Cortex of kidney (tissue), 1 donor: ENCODE measurements at places on chromosomes 5 and 9.

- DNase-seq, result no peak
Measured at GRCh38 chr9:13556656-13557055, 277.2 kb upstream of the MPDZ start.

- no peak for DNase-seq
Measured at GRCh38 chr5:163445345-163445744, 8.0 kb downstream of the CCNG1 start.

DNA sequence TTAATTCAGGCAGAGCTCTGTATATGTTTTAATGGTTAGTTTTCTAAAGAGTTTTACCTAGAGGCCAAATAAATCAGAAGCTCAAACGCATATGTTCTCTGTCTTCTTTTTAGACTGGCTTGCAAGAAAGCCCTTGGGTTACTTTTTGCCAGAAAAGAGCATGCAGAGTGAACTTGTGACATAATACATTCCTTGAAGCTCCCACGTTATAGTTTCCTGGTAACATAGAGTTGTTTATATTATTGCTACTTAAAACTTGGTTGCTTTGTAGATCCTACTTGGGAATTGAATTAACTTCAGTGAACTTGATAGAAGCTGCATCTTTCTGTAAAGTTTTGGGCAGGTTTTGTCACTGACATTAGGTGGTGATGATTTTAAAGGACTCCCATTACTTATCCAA is 102.9 kb downstream of the C9orf152 start:
- no peak for DNase-seq

GRCh38 chr9:98860871-98861293 is 53.4 kb downstream of the GALNT12 start:
- DNase-seq, result no peak

DNA sequence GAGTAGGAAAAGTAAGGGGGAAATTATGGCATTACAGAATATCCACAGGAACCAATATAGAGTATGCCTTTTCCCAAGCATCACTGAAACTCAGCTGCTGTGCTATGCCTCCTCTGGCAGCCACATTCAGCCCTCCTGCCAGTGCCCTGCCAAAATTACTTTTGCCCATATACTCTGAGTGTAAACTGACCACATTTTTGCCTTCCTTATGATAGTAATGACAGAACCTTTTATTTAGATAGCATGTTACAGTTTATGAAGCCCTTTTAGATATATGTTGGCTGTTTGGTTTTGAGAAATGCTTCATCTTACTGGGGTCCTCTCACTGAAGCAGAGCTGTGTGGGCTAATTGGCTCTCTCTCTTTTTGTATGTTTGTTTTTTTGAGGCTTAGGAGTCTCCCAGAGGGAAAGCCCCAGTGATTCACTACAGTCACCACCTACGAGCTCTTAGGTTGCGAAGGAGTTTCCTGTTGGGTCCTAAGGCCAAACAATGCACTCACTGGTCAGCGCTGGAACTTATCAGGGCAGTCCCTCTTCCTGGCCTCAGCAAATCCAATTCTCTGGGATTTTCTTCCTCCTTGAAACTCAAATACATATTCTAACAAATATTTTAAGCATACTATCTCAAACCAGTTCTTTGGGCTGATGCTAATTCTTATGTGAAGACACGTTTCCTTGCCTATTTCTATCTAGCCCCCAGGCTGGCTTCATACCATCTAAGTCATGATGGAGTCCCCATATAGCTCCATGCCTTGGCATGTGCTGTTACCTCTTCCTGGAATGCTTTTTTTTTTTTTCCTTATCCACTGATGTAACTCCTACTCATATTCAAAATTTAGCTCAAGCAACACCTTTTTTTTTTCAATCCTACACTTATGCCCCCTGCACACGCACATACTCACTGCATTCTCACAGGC is 3.7 kb downstream of the PHF24 start:
- DNase-seq, result no peak

- DNase-seq, result no peak
Measured at GRCh38 chr9:5684101-5684500, 55.2 kb downstream of the RIC1 start.

- DNase-seq, result no peak
Measured at GRCh38 chr5:81749561-81750307, 1.2 kb downstream of the SSBP2 start.

- DNase-seq, result no peak
Measured at GRCh38 chr9:109989296-109989695, 209.3 kb downstream of the PALM2AKAP2 start.

DNA sequence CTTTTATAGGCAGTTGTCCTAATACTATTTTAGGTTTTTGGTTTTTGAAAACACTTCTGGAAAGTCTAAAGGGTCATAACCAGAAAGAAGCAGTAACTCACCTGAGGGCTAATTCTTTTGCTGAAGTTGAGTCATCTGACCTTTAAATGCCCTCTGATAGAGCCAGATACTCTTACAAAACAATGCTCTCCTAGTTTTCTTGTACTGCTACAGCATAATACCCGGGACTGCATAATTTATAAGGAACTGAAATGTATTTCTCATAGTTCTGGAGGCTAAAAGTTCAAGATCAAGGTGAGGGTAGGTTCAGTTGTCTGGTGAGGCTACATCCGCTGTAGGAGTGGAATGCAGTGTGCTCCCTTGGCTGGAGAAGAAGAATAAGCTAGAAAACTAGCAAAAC is 670.3 kb downstream of the TLE4 start:
- no peak for DNase-seq

DNA sequence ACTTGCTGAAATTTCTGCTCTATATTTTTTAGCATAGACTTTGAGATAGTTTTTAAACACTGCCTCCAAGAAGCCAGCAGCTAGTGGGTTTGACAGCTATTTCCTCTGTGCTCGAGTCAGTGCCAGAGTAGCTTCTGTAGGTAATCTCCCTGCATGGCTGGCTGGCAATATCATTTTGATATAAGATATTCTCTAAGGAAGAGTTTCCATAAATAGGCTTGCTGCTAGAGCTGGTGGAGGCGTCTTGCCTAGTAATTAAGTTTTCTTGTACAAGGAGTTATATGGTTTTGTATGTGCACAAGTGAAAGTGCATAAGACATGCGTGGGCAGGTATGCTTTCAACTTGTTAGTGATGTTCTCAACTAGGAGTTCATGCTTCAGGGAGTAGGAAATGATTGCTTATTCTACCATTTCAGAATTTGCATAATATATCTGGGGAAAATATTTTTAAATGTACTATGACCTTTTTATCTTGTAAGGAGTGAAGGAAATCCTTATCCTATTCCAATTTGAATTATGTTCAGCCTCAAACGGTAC is 74.1 kb upstream of the CCL21 start:
- no peak for DNase-seq

- no peak for DNase-seq
Measured at GRCh38 chr9:135507104-135508035, 6.9 kb downstream of the MRPS2 start.
